NCI-H2081 treated with DMSO at 0.1 percent for 48 hours (cell line): ENCODE measurements at places on chromosomes 2 and 18.

DNA sequence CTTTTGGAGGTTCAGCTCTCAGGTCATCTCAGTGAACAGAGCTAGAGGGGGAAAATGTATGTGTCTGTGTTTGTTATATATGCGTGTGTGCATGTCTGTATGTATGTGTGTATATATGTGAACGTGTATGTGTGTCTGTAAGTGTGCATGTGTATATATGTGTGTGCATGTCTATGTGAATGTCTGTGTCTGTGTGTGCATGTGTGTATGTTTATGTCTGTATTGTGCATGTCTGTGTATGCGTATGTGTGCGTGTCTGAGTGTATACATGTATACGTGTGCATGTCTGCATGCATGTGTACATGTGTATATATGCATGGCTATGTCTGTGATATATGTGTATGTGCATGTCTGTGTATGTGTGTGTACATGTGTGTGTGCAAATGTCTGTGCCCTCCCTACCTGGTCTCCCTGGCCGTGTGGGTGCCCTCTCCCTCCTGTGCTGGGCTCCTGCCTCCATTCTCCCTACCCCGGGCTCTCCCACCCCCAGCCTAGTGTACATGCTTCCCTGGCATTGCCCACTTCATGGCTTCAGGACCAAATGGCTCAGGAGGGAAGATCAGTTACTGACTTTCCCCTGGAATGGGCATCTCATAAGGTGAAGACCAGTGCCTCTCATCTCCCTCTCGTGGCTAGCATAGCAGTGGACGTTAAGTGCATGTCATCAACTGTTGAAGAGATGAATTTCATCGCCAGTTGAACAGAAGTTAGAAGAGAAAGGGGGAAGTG, 49.9 kb downstream of the TRAF3IP1 start:
- no peak for DNase-seq

GRCh38 chr18:36735130-36735529, 93.7 kb downstream of the TPGS2 start:
- no peak for DNase-seq

DNA sequence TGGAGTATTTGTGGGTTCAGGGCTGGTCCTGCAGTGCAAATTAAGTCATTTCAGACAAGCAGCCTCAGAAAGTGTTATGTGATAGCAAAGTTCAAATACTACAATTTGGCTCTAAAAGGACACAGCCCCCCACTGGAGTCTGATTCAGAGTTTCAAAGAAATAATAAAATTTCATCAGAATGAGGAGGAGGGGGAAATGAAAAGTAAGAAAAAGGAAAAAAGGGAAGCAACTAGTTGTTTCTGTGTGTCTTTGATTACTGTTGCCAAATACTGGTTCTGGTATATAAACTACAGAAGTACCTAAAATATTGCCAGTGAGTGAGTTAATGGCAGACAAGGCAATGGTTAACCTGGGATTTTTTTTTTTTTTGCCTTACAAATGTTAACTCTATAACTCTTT, 773.9 kb downstream of the BCL11A start:
- DNase-seq = no peak

- DNase-seq = no peak
Observed at GRCh38 chr2:120917886-120918285, 182.2 kb downstream of the GLI2 start.

- no peak for DNase-seq
Observed at GRCh38 chr2:198913394-198914152, 544.2 kb downstream of the SATB2 start.

DNA sequence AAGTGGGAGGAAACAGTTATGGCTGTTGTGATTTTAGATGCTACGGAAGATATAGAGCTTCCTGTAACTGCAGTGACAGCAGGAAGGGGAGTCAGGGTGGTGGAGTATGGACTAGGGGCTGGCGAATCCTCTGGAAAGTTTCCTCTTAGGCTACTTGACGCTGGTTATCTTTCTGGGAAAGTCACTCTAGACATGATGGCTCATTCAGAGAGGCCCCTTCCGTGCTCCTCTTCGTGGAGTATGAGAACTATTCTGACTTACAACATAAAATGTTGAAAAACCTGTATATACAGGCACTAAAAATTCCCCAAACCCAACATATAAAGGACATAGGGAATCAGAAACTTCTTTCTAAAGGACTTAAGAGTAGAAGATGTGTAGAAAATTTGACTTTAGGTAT, 78.8 kb downstream of the C18orf54 start:
- no peak for DNase-seq

DNA sequence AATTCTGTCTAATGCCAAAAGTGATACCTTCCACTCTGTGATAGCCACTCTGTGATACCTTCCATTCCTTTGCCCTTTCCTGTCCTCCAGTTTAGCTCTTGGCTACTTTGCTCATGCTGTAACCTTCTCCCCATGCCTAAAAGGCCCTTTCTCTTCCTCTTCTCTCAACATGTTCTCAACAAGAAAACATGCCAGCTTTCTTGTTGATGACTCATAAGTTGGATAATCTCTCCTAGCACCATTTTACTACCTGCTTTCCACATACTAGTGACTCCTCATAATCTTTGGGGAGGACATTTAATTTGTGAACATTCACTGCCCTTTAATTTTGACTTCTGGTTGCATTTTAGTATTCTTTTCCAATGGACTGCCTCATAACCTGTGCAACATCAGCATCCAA, 55.9 kb upstream of the NT5C1B start:
- DNase-seq = no peak

- DNase-seq = no peak
Observed at GRCh38 chr2:226077841-226078240, 678.3 kb downstream of the NYAP2 start.

DNA sequence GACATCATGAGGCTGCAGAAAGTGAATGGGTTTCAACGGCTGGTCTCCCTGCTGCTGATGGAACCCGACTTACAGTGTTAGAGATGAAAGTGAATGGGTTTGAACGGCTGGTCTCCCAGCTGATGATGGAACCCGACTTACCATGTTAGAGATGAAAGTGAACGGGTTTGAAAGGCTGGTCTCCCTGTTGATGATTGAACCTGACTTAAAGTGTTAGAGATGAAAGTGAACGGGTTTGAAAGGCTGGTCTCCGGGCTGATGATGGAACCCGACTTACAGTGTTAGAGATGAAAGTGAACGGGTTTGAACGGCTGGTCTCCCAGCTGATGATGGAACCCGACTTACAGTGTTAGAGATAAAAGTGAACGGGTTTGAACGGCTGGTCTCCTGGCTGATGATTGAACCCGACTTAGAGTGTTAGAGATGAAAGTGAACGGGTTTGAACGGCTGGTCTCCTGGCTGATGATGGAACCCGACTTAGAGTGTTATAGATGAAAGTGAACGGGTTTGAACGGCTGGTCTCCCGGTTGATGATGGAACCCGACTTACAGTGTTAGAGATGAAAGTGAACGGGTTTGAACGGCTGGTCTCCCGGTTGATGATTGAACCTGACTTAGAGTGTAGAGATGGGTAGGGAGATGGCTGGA, 76.1 kb upstream of the ALKAL2 start:
- no peak for DNase-seq

GRCh38 chr2:120509213-120509815, 163.4 kb downstream of the INHBB start:
- no peak for DNase-seq

DNA sequence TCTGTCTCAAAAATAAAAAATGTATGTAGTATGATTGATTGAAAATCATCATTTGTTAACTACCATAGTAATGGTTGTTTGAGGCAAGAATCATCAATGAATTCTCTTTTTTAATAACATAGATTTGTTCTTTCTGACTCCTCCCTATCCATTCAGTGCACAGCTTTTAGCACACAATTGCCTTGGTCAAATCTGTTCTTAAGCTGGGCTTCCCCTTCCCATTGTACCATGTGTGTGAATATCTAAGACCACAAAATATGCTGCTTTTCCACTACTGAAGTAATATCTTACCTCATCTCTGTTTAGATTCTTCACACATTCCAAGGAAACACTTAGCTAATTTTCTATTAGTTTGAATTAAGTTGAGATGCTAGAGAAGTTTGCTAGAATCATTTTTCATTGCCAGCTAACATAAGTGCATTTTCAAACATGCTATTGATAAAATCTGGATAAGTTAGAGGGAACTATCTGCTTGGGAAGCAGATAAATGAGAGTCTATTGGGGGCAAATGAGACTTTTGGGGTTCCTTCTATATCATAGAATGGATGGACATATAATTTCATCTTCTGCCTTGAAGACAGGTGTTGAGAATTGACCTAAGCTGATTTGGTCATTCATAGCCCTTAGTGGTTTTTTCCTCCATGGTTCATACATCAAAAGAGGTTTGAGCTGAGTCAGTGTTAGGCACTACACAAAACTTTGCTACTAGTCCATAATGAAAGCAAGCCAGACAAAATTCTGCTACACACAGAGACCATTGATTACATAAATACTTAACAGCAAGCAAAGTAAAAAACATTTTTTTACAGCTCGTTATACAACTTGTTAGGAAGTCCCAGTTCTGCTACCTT, 231.9 kb downstream of the PLCL1 start:
- DNase-seq = no peak

GRCh38 chr2:30670453-30670852, 136.8 kb downstream of the CAPN13 start:
- DNase-seq = no peak
